Cardiac muscle cell (in vitro differentiated cells and primary cell): ENCODE measurements at places on chromosomes 2 and 18. TPM values are rescaled to one million over a fixed set of nuclear protein-coding genes. Genes with fewer than 3 reads are reported as not detected.

- DNase-seq, result peak; percentile 76
Measured at GRCh38 chr2:196293751-196294515, 122.6 kb upstream of the STK17B start.

ZBTB7C gene
- total RNA-seq, result 5.5 and 6.2 TPM in 2 replicates

DNA sequence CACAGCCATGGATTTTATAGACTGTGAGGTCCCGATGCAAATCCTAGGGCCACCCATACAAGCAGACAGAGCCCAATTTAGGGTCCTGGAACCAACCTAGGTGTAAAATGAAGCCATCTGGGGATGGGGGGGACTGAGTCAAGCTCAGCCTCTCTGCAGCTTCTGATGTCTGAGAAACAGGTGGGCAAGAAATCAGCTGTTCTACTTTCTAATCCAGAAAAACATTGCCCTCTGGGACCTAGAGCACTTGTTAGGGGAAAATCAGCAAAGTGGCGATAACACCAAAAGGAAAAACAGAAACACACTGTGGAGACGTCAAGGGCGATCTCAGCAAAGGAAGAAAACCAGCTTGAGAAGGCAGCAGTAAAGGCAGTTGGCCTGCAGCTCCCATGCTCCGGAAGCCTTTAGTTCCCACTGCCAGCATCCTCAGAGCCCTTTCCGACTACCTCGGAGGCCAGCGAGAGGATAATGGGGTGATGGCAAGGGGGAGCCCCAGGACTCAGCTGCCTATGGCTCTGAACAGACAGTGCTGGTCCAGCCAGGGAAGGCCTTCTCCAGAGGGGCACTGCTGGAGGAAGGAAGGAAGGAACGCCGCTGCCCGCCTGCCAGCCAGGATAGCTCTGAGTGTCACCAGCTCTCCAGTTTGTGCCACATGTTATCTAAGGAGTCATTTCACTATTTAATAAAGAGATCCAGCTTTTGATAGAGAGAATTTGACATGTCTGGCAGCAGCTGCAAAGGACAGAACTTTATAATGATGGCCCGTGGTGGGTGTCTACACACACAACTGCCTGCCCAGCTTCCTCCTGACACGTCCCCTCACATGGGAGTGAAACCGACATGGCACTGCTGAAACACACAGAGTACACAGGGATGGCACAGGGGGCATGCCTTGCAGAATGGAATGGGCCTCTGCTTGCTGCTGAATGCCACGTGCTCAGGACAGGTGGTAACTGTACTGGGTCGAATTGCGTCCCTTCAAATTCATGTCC lies 37.7 kb downstream of the HS1BP3 start:
- no peak for DNase-seq

- no peak for DNase-seq
Measured at GRCh38 chr2:241615041-241615440, 21.9 kb downstream of the THAP4 start.

- no peak for DNase-seq
Measured at GRCh38 chr2:240635121-240635997, 10.1 kb downstream of the GPR35 start.

CAPN14 gene
- 0.21 and 0.39 TPM in 2 replicates for total RNA-seq

MYO7B gene
- 0.06 TPM in 1 of 2 replicates, not detected in the other for total RNA-seq

HRH4 gene
- 0.14 and 0.15 TPM in 2 replicates for total RNA-seq

GAREM1 gene
- 9.1 and 14.2 TPM in 2 replicates for total RNA-seq

HOXD10 gene
- not detected in 2 replicates for total RNA-seq

CCDC85A gene
- 8.1 and 9.6 TPM in 2 replicates for total RNA-seq

DNA sequence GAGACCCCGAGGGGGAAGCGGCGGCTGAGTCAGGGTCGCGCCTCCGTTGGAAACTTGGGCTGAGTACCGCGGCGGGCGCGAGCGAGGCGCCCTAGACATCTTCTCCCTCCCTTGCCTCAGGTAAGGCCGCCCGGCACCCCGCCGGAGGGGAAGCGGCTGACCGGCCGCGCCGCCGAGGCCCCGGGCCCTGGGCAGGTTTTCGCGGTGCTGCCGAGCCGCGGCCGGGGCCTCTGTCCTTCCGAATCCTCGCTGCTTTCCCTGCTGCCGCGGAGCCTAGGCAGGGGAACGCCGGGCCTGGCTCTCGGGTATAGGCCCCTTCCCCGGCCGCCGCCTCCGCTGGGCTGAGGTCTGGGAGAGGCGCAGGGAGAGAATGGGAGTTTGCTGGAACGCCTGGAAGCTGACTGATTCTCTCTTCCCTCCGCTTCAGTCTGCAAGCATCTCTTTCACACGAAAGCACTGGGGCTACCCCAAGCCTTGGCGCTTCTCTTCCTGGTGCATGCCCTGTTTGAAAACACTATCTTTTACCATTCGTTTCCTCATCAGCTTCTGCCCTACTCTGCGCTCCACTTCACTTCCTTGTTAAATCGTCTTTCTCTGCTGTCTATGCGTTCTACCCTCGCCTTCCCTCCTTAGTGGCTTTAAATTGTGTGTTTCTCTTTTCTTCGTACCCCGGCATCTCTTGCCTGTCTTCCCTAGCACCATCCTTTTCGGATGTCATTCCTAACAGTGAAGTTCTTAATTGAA lies 652 bp downstream of the PPM1B start:
- DNase-seq, result peak; percentile 56

LBX2 gene
- 0.49 and 0.80 TPM in 2 replicates for total RNA-seq

FAM237A gene
- not detected in 2 replicates for total RNA-seq

GRCh38 chr2:171214093-171214492 lies 53.4 kb upstream of the TLK1 start:
- DNase-seq, result no peak

- DNase-seq, result no peak
Measured at GRCh38 chr18:14124689-14125088, 7.5 kb downstream of the ZNF519 start.

GRCh38 chr2:223297788-223298187 lies 245.8 kb downstream of the KCNE4 start:
- DNase-seq, result no peak

SERTAD2 gene
- 14.0 and 21.2 TPM in 2 replicates for total RNA-seq

GRCh38 chr2:105243961-105244360 lies 2.4 kb downstream of the GPR45 start:
- no peak for DNase-seq

CNRIP1 gene
- 6.9 and 8.8 TPM in 2 replicates for total RNA-seq

NDUFS1 gene
- 145 and 191 TPM in 2 replicates for total RNA-seq

SGPP2 gene
- 24.6 and 44.6 TPM in 2 replicates for total RNA-seq

DNA sequence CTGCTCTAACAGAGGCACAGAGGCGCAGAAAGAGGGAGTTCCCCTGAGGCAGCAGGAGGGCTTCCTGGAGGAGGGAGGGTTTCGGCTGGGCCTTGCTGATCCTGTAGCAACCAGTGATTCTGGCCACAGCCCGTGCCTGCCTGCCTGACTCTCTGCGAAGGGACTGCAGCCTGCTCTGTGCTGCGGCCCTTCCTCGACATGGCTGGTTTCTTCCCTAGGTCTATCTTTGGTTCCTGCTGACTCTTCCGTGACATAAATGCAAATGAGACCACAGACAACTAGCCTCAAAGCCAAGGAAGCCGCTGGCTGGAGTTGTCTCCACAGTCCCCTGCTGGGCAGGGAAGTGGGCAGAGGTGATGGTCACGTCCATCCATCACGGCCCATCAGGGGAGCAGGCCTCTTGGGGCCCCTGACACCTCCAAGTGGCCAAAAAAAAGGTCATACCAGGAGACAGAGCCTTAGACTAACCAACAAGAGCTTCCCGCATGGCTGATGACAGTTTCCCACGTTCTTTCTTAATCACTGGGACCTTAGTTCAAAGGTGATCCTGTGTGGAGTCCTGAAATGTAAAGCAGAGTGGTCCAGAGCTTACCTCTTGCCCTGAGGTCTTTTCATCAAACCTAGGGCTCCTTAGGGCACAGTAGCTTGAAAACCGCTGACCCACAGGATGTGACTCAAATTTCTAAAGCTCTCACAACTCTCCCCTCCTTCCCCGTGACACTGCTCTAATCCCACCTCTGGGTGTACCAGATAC lies 55.3 kb downstream of the HS1BP3 start:
- DNase-seq, result no peak

DNA sequence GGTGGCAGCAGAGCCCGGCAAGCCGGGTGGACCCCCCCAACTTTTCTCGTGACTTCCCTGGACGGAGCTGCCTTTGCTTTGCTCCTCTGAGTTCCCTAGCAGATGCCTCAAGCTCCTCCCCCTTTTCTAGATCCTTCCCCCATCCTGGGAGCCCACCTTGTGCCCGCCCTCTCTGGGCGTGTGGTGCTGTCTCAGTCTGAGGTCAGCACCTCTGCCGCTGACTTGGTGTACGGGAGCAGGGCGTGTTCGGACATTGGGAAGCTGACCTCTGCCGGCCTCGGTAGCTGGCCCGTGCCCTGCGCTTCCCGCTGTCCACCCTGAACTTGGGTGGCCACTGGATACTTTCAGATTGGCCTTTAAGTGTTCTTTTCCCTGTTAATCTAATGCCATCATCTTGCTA lies 19.6 kb upstream of the ESPNL start:
- DNase-seq, result no peak

DNA sequence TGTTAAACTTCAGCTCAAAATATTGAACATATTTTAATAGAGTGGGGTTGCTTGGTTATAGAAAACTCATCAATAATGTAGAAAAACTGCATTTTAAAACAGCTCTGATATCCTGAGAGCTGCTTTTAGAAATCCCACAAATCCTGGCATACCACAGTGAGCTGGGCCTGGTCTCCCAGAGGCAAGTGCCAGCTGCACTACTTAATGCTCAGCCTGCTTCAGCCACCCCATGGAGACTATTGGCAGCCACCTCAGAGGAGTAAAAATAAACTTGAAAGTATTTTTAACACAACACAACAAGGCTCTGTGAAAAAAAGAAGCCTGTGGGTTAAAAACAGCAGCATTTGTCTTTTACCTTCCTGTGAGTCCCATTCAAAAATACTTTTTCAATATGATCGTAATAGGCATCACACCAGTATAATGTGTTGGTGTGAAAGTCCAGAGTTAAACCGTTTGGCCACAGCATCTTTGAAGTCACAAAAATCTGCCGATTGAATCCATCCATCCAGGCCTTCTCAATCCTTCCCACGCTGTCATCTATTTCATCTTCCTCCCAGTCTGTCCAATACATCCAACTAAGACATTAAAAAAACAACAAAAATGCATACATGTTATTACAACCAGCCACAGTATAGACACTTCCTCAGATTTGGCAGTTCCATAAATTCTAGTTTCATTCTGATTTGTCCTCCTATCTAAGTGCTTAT lies 1115.3 kb downstream of the LRP1B start:
- peak; percentile 63 for DNase-seq

- DNase-seq, result no peak
Measured at GRCh38 chr2:197034292-197034691, 107.8 kb upstream of the PGAP1 start.

LIMS4 gene
- 2.1 and 2.3 TPM in 2 replicates for total RNA-seq

BOK gene
- 45.8 and 47.5 TPM in 2 replicates for total RNA-seq

DNA sequence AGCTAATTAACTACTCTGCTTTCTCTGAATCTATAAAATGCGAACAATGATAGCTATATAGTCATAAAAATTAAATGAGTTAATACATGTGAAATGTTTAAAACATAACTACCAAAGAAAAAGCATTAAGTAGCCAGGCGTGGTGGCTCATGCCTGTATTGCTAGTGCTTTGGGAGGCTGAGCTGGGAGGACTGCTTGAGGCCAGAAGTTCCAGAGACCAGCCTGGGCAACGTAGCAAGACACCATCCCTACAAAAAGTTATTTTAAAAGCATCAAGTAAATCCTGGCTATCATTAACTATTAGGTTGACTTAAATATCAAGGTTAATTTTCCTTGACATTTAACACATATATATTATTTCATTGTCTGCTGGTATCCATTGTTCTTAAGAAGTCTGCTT lies 152.4 kb downstream of the NBAS start:
- no peak for DNase-seq

ATOH8 gene
- 10.6 and 12.6 TPM in 2 replicates for total RNA-seq

DNA sequence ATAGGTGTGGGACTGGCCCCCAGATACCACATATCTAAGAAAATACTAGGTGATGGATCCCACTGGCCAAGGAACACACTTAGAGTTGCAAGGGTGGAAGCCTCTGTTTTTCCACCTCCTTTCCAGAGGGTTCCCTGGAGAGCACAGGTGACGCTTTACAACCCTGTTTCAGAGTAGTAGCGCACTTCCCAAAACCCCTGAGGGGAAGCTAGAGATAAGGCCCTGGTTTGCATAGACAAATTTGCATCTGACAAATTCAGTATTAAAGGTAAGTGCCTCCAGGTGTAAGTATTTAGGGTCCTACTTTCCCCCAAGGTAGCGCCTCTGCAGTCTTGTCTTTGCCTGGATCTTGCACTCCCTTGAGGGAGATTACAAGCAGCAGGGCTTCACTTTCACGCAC lies 474 bp upstream of the CERKL start:
- no peak for DNase-seq
